Natural killer cell (primary cell): ENCODE measurements at places on chromosomes 7 and 10. TPM values are rescaled to one million over a fixed set of nuclear protein-coding genes. Genes with fewer than 3 reads are reported as not detected.

GRCh38 chr7:96789914-96790313 is 80.3 kb upstream of the SEM1 start:
- DNase-seq = no peak
- no peaks in the 10 kb centered on the region for H3K4me1 ChIP-seq
- H3K36me3 ChIP-seq = no peaks in the 10 kb centered on the region
- H3K4me3 ChIP-seq = no peak overlapping the region
- H3K27ac ChIP-seq = no peak overlapping the region

- no peak overlapping the region for H3K4me3 ChIP-seq
- H3K27ac ChIP-seq = no peak overlapping the region
- no peaks in the 10 kb centered on the region for H3K36me3 ChIP-seq
- H3K27me3 ChIP-seq = peaks cover 2% of the 10 kb centered on the region
These were observed 14.9 kb downstream of the TRIM56 start for GRCh38 chr7:101099969-101100781.

DNA sequence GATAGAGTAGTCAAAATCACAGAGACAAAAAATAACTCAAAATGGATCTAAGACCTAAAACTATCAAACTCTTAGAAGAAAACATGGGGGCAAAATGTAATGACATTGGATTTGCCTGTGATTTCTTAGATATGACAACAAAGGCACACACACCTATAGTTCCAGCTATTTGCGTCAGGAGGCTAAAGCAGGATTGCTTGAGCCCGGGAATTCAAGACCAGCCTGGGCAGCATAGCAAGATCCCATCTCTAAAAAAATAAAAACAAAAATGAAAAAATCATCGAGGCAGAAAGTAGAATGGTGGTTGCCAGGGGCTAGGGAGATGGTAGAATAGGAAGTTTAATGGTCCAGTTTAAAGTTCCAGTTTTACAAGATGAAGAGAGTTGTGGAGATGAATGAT is 113.3 kb downstream of the NRF1 start:
- no peaks in the 10 kb centered on the region for H3K27me3 ChIP-seq
- no peaks in the 10 kb centered on the region for H3K4me1 ChIP-seq
- H3K36me3 ChIP-seq = peaks cover 68% of the 10 kb centered on the region
- no peak for DNase-seq
- H3K27ac ChIP-seq = no peak overlapping the region
- H3K4me3 ChIP-seq = no peak overlapping the region

DNA sequence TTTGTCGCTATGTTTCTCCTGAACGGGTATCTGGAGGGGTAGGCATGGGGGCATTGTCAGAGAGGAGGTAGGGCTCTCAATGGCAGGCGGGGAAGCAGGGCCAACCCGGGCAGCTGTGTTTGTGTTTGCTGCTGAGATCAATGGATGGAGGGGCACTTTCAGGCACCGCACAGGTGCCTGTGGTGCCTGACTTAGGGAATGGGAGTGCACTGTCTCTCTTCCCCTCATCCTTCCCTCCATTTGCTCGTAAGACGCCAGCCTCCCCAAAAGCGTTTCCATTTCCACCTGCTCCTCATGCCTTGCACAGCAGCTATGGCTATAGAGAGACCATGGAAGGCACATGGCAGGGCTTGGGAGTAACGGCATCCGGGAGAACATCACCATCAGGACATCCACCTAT is 615.9 kb upstream of the FOXK1 start:
- DNase-seq = no peak
- no peaks in the 10 kb centered on the region for H3K36me3 ChIP-seq
- peaks cover 3% of the 10 kb centered on the region for H3K27me3 ChIP-seq
- no peak overlapping the region for H3K4me3 ChIP-seq
- no peaks in the 10 kb centered on the region for H3K4me1 ChIP-seq

- H3K27ac ChIP-seq = no peak overlapping the region
- no peak overlapping the region for H3K4me3 ChIP-seq
- no peaks in the 10 kb centered on the region for H3K4me1 ChIP-seq
- H3K36me3 ChIP-seq = no peaks in the 10 kb centered on the region
- no peaks in the 10 kb centered on the region for H3K27me3 ChIP-seq
These were observed 81.4 kb upstream of the MTPN start for GRCh38 chr7:136058546-136058945.

DNA sequence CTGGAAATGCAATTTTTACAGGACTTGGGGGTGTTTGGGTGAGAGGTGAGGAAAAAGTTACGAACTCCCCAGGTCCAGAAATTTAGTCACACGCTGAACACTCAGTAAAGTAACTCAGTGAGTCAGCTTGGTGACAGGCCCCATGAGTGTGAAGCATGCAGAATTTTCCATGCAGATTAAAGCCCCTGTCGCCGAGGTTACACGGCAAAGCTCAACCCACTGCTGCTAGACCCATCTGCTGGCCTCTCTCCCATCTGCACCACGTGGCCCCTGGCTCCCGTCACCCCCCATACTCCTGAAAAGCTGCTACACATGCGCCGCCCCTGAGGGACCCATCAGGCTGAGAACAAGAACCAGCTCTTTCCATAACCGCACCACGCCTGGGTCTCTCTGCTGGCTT is 7.0 kb upstream of the MMP21 start:
- H3K27ac ChIP-seq = no peak overlapping the region
- no peaks in the 10 kb centered on the region for H3K36me3 ChIP-seq
- no peaks in the 10 kb centered on the region for H3K27me3 ChIP-seq
- no peak for DNase-seq
- H3K4me3 ChIP-seq = no peak overlapping the region

GRCh38 chr10:110772454-110773025 is 99.2 kb upstream of the PDCD4 start:
- H3K27me3 ChIP-seq = no peaks in the 10 kb centered on the region
- DNase-seq = no peak
- no peak overlapping the region for H3K4me3 ChIP-seq
- H3K4me1 ChIP-seq = no peaks in the 10 kb centered on the region
- H3K27ac ChIP-seq = no peak overlapping the region

GRCh38 chr7:122094549-122094948 is 49.5 kb downstream of the AASS start:
- H3K27ac ChIP-seq = no peak overlapping the region
- no peak overlapping the region for H3K4me3 ChIP-seq
- DNase-seq = no peak
- H3K36me3 ChIP-seq = no peaks in the 10 kb centered on the region
- H3K27me3 ChIP-seq = no peaks in the 10 kb centered on the region
- no peaks in the 10 kb centered on the region for H3K4me1 ChIP-seq

- DNase-seq = no peak
- H3K4me1 ChIP-seq = no peaks in the 10 kb centered on the region
These were observed 49.6 kb upstream of the MYL10 start for GRCh38 chr7:101678658-101679057.

- H3K36me3 ChIP-seq = peaks cover 10% of the 10 kb centered on the region
- no peaks in the 10 kb centered on the region for H3K4me1 ChIP-seq
- H3K27ac ChIP-seq = no peak overlapping the region
- H3K4me3 ChIP-seq = no peak overlapping the region
- DNase-seq = no peak
- H3K27me3 ChIP-seq = no peaks in the 10 kb centered on the region
These were observed 93.0 kb upstream of the ODAD2 start for GRCh38 chr10:28091913-28092312.

- H3K27me3 ChIP-seq = no peaks in the 10 kb centered on the region
- DNase-seq = no peak
- H3K27ac ChIP-seq = no peak overlapping the region
- H3K4me3 ChIP-seq = no peak overlapping the region
- H3K4me1 ChIP-seq = peaks cover 4% of the 10 kb centered on the region
These were observed 46.2 kb downstream of the SEM1 start for GRCh38 chr7:96663457-96663856.

- no peak overlapping the region for H3K4me3 ChIP-seq
- no peak overlapping the region for H3K27ac ChIP-seq
- no peak for DNase-seq
- no peaks in the 10 kb centered on the region for H3K27me3 ChIP-seq
- no peaks in the 10 kb centered on the region for H3K4me1 ChIP-seq
These were observed 132.9 kb downstream of the BICC1 start for GRCh38 chr10:58645416-58646146.

DNA sequence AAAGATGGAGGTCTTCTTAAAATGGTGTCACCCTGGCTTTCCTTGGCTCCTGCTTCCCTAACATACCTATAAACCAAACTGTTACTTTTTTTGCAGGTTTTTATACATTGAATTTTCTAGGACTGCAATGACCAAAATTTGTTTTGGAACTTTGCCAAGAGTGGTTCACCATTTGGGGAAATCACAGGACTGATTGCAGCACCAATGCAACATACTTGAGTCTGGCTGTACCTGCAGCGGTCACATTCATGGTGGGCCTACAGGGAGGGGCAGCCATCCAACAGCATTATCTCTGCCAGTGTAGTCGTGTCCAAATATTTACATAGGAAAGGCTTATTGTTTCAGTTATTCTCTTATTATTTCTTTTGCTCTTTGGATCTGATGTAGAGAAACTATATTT is 69.0 kb downstream of the HACD1 start:
- no peaks in the 10 kb centered on the region for H3K27me3 ChIP-seq
- no peak for DNase-seq
- no peaks in the 10 kb centered on the region for H3K36me3 ChIP-seq
- no peaks in the 10 kb centered on the region for H3K4me1 ChIP-seq
- H3K27ac ChIP-seq = no peak overlapping the region
- no peak overlapping the region for H3K4me3 ChIP-seq

- H3K27ac ChIP-seq = no peak overlapping the region
- peaks cover 17% of the 10 kb centered on the region for H3K36me3 ChIP-seq
- no peaks in the 10 kb centered on the region for H3K27me3 ChIP-seq
- DNase-seq = no peak
- H3K4me1 ChIP-seq = no peaks in the 10 kb centered on the region
- no peak overlapping the region for H3K4me3 ChIP-seq
These were observed 101.9 kb downstream of the PODXL start for GRCh38 chr7:131454498-131454897.

DNA sequence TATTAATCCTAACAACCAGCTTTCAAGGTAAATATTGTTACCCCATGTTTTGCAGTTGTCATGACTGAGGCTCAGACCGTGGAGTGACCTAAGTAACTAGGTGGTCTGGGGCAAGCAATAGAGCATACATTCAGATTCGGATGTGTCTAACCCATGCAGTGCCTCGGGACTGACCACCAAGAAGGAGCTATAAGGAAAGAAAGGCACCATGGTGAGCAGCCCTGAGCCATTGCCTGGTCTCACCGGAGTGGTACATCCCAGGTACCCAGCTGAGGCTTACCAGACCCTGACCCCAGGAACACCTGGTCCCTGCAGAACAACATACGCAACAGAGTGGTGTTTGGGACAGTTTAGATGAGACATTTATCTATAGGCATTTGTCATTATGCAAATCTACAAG is 175.5 kb upstream of the ZMIZ1 start:
- H3K27ac ChIP-seq = no peak overlapping the region
- DNase-seq = no peak
- no peak overlapping the region for H3K4me3 ChIP-seq
- H3K36me3 ChIP-seq = no peaks in the 10 kb centered on the region
- no peaks in the 10 kb centered on the region for H3K4me1 ChIP-seq

The NEUROD6 gene
- total RNA-seq = not detected

The UCMA gene
- total RNA-seq = not detected

The SPDYE2 gene
- total RNA-seq = 0.25 TPM

The BICC1 gene
- total RNA-seq = not detected

The PWWP2B gene
- 29.5 TPM for total RNA-seq
